ENCODE measurements at places on chromosomes 2 and 18. TPM values are rescaled to one million over a fixed set of nuclear protein-coding genes. Genes with fewer than 3 reads are reported as not detected.
A peak's percentile ranks its signal among the peaks of the same experiment; 100 is the strongest.

DNA sequence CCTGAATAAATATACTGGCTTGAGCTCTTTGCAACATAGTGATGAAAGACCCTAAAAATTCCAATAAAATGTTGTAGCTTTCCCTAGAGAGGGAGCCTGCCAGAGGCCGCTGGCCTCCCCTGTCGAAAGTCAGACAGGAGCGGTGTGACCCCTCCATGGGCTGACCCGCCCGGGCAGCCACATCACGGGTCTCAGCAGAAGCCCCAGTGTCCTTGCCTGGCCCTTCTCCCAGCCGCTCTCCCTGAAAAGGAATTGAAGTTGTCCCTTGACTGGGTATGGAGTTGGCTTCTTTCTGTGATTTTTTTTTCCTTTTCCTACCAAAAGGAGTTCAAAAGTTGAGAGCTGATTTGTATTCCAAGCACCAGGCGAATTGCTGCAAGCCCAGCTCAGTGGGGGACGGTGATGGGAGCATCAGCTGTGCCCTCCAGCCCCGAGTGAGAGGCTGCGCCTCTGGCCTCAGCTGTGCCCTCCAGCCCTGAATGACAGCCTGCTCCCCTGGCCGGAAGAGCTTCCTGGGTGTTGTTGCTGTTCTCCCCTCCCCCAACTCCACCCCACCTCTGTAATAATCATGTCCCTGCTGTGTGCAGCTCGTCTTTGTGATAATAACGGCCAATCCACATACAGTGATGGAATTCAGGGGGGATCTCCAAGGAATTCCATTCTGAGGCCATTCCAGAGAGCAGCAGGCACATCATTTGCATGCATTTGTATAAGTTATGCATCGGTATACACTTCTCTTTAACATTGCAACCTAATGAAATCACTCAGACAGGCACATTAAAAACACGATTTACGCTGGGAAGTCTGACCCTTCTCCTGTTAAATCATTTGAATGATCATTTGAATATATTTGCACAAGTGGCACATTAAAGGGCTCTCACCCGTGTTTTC, 501.0 kb downstream of the EIPR1 start:
- H3K27me3 ChIP-seq: no peaks in the 10 kb centered on the region
- no peak overlapping the region for H3K27ac ChIP-seq
- no peak for DNase-seq
- H3K4me3 ChIP-seq: no peak overlapping the region
- H3K36me3 ChIP-seq: no peaks in the 10 kb centered on the region
- H3K4me1 ChIP-seq: no peaks in the 10 kb centered on the region

DNA sequence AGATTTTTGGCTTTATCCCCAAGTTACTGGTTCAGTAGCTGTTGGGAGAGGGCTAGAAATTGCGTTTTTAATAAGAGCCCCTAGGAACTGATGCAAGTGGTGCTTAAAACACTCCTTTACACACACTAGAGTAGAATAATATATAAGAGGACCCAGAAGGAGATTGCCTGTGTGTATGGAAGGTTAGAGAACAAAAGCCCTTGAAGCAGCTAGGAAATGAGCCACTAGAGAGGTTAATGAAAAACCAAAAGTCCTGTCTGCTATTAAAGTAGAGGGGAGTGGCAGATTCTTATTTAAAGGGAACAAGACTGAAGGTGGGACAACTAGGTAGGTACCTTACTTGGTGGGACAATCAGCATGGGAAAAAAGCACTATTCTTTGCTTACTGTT, 14.4 kb upstream of the SLC39A10 start:
- H3K27me3 ChIP-seq: no peaks in the 10 kb centered on the region
- no peak for DNase-seq
- peaks cover 5% of the 10 kb centered on the region for H3K4me1 ChIP-seq
- no peak overlapping the region for H3K27ac ChIP-seq

DNA sequence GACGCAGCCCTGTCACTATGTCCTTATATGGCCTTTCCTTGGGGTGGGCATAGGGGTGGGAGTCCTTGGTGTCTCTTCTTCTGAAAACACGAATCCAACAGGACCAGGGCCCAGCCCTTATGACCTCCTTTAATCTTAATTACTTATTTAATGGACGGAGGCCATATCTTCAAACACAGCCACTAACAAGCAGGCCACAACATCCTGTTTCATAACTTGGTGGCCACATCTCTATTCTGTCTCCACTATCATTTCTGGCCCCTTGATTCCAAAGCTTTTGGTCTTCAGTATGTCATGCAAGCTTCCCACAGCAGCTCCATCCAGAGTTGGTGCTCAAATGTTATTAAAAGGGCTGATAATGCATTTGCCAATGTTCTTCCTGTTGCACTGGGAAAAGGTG, 287.3 kb upstream of the SMIM21 start:
- no peaks in the 10 kb centered on the region for H3K36me3 ChIP-seq
- H3K27ac ChIP-seq: no peak overlapping the region
- H3K4me1 ChIP-seq: no peaks in the 10 kb centered on the region
- no peaks in the 10 kb centered on the region for H3K27me3 ChIP-seq
- no peak overlapping the region for H3K4me3 ChIP-seq

GRCh38 chr18:378079-378478, 110.2 kb upstream of the THOC1 start:
- no peaks in the 10 kb centered on the region for H3K27me3 ChIP-seq
- DNase-seq: no peak
- H3K4me3 ChIP-seq: no peak overlapping the region
- no peaks in the 10 kb centered on the region for H3K36me3 ChIP-seq

- H3K36me3 ChIP-seq: no peaks in the 10 kb centered on the region
- no peak for DNase-seq
- H3K4me3 ChIP-seq: no peak overlapping the region
- H3K27ac ChIP-seq: no peak overlapping the region
- H3K4me1 ChIP-seq: no peaks in the 10 kb centered on the region
- no peaks in the 10 kb centered on the region for H3K27me3 ChIP-seq
These were observed 144.3 kb upstream of the SERTAD2 start for GRCh38 chr2:64797881-64798575.

DNA sequence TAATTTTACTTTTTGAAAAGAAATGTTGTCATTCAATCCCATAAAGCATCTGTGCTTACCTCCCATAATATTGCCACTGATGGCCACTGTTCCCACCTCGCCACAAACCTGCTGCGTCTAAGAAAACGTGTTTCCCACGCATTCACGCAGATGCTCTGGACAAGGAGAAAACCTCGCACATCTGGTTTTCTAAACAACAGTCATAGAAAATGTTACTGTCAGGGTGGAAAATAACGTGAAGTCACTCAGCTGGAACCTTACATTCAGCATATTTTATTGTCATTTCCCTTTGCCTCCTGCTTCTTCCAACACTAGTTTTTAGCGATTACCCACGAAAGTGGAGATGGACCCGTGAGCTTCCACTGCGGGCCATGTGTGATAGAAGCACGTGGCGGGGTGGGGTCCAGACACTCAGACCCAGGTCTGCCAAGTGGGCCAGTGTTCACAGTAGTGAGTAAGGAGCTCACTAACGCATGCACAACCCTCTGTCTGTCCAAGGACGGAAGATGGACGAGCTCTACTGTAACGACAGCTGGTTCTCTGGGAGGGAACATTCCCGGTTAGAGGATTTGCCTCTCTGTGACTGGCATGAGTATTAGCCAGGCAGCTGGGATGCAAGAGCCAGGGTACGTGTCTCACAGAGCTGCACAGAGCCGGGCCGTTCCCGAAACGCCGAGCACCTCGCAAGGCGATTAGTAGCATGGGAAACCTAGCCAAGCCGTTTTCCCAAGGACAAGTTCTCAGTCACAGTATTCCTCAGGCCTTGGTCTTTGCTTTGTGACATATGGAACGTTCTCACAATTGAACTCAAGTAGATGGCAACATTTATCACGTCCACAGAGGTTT, 94.5 kb downstream of the MTCL1 start:
- no peak overlapping the region for H3K4me3 ChIP-seq
- DNase-seq: no peak
- H3K27ac ChIP-seq: peak overlapping the region; percentile 77
- H3K27me3 ChIP-seq: no peaks in the 10 kb centered on the region

- no peak for DNase-seq
- no peaks in the 10 kb centered on the region for H3K27me3 ChIP-seq
- H3K36me3 ChIP-seq: no peaks in the 10 kb centered on the region
- no peak overlapping the region for H3K4me3 ChIP-seq
- H3K27ac ChIP-seq: no peak overlapping the region
These were observed 53.3 kb upstream of the COL5A2 start for GRCh38 chr2:189232759-189233406.

DNA sequence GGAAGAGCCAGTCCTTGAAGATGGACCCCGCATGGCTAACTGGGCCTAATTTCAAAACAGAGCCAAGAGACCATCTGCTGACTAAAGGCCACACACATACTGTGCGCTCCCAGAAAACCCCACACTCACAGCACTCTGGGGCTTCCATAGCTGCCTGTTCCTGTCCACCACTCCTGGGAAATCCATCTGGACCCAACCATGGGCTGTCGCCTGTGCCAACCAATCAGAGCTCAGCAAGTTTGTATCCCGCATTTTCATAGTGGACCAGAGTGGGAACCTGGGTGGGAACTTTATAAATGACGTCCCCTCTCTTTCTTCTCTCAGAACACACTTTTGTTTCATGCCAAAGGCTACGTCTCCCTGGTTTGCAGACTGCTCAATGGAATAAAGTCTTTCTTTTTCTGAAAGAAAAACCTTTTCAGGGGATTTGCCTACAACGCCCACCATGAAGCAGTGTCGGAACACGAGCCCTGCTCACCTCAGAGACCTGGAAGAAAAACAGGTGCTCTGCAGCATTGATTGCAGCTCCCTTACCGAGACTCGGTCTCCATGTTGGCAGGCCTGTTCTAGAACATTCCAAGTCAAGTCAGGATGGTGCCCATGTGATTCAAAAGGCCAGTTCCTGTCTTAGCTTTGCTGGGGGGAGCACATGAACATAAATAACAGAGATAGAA, 137.2 kb upstream of the GPC1 start:
- H3K27me3 ChIP-seq: no peaks in the 10 kb centered on the region
- no peak overlapping the region for H3K27ac ChIP-seq
- peaks cover 13% of the 10 kb centered on the region for H3K4me1 ChIP-seq

- no peaks in the 10 kb centered on the region for H3K4me1 ChIP-seq
- no peaks in the 10 kb centered on the region for H3K27me3 ChIP-seq
- no peaks in the 10 kb centered on the region for H3K36me3 ChIP-seq
- DNase-seq: no peak
These were observed 232.0 kb downstream of the SH3BP4 start for GRCh38 chr2:235183786-235184185.

DNA sequence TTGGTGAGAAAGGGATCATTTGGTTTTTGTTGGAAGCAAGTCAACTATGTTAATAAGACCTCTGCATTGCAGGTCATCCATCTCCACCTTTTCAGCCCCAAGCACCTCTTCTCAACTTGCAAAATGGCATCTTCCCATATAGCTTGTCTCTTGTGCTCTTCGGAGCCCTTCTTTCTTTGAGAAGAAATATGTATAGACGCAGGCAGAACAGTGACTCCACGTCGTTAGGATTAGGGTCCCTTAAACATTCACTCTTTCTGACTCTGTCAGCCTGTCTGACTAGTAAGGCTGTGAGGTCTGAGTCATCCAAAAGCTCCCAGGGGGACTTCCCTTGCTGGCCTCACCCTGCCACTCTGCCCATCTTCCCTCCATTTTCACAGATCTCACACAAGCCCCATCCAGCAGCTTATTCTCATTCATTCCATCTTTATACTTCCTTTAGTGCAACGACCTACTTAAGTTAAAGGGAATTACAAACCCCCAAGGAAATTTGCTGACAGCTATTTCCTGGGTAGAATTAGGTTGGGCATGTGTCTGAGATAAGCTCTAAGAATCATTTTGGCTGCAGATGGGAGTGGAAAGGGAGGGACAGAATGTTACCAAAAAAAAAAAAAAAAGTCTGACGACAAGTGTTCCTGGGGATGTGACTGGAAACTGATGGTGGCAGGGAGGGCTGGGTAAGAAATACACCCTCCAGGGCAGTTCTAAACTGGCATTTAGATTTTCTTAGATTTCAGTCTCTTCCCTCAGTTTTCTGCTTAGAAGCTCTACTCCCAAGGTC, 37.7 kb upstream of the MEX3C start:
- no peaks in the 10 kb centered on the region for H3K27me3 ChIP-seq
- no peak overlapping the region for H3K4me3 ChIP-seq
- H3K27ac ChIP-seq: no peak overlapping the region
- H3K36me3 ChIP-seq: no peaks in the 10 kb centered on the region

DNA sequence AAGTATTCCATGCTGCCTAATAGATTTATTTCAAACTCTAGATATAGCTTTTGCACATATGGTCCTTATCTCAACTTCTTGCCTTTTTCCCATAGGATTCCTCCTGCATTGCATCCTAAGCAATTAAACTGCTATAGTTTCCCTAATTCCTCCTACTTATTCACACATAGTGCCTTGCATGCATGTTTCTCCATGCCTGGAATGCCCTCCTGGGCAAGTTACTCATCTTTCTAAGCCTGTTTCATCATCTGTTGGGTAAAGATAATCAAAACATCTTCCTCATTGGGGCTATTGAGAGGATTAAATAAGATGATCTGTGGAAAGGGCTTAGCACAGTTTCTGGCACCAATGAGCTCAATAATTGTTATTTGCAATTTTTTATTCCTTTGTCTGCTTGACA, 726.5 kb downstream of the SLC4A3 start:
- no peaks in the 10 kb centered on the region for H3K27me3 ChIP-seq
- no peaks in the 10 kb centered on the region for H3K4me1 ChIP-seq
- H3K27ac ChIP-seq: no peak overlapping the region
- no peak for DNase-seq
- H3K36me3 ChIP-seq: no peaks in the 10 kb centered on the region

DNA sequence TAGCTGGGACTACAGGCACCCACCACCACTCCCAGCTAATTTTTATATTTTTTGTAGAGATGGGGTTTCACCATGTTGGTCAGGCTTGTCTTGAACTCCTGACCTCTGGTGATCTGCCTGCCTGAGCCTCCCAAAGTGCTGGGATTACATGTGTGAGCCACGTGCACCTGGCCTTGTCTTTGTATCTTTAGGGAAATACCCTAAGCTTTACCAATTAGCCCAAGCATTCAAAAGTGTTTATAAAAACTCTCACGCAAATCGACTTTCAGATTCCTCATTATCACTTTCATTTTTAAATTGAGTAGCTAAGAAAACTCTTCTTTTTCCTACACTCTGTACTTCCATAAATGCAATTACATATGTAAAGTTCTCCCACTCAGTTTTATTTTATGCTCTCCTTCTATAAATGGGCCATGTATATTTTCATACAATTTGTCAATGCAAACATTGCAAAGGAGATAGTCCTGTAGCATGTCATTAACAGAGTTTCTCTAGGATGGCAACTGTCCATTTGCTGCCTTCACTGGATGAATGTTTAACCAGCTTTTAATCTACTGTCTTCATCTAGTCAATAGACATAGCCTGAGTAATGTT, 326.2 kb upstream of the LRATD1 start:
- H3K4me1 ChIP-seq: no peaks in the 10 kb centered on the region
- no peaks in the 10 kb centered on the region for H3K36me3 ChIP-seq
- no peak overlapping the region for H3K4me3 ChIP-seq
- H3K27me3 ChIP-seq: no peaks in the 10 kb centered on the region
- no peak overlapping the region for H3K27ac ChIP-seq

The NXPH2 gene
- 4.3 TPM for total RNA-seq

The RNF125 gene
- total RNA-seq: 4.4 TPM

The MOCOS gene
- total RNA-seq: 1.1 TPM

The TMEFF2 gene
- 1.7 TPM for total RNA-seq

The GDF7 gene
- total RNA-seq: not detected

The SLC14A1 gene
- not detected for total RNA-seq

The CTLA4 gene
- total RNA-seq: not detected

The PROC gene
- 0.25 TPM for total RNA-seq

Data from neural progenitor cell (in vitro differentiated cells).